ENCODE measurements at places on chromosomes 5 and 9.
A peak's percentile ranks its signal among the peaks of the same experiment; 100 is the strongest.

GRCh38 chr5:148909040-148909439, 82.6 kb downstream of the ADRB2 start:
- no peak for DNase-seq

- no peak for DNase-seq
Observed at GRCh38 chr5:146048994-146049703, 56.2 kb downstream of the PLAC8L1 start.

GRCh38 chr9:129773262-129774048, 20.6 kb upstream of the PTGES start:
- DNase-seq: no peak

DNA sequence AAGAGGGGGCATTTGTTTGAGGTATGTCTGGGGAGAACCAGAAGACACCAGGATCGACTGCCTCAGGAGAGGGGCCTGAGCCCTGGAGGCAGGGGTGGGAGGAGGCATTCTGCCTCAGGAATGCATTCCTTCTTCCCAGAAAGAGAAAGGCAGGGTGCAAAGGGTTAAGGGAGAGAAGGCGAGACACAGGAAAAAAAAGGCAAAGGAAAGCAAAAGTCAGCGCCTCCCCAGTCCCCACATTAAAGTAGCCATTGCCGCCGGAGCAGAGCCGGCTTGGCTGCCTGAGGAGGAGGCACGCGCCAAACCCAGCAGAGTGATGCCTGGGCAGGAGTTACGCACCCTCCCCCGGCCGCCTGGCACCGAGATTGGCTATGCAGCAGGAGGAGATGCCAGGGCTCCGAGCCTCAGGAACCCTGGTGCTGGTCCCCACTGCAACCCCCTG, 123.8 kb upstream of the PHYKPL start:
- DNase-seq: no peak

DNA sequence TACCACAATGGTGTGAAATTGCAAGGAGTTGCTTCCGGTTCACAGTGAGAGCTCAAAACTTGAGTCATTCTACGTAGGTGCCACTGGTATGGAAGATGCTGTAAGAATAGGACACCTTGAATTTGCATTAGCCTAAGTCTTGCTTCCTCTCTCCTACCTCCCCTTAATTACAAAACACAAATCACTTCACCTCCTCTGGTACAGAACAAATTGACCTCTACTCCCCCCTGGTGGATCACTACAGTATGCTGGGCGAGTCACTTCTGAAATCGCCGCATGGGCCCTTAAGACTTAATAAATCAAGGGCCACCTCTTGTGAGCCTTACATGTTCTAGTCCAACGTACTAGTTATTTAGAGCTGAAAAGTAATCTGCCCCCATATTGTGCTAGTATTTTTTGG, 145.3 kb upstream of the SMARCA2 start:
- DNase-seq: peak; percentile 8

GRCh38 chr9:108207561-108208165, 648.1 kb downstream of the ACTL7B start:
- DNase-seq: no peak

DNA sequence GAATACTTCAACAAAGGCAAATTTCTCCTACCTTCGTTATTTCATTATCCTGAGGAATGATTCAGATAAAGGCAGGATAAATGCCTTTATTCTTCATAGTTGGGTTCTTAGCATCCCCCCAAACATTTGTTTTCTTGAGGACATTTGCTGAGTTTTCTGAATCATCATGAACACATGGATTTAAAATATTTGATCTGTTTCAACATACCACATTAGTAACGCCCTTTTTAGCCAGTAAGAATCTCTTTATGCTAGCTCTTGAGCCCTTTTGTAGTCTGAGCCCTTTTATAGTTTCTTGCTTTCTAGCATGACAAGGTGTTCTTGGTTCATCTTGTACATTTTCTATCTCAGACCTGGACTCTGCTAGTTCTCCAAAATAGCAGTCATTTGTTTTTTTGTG, 27.9 kb downstream of the SKIC3 start:
- no peak for DNase-seq

GRCh38 chr9:23153058-23153457, 673.0 kb downstream of the ELAVL2 start:
- DNase-seq: no peak

DNA sequence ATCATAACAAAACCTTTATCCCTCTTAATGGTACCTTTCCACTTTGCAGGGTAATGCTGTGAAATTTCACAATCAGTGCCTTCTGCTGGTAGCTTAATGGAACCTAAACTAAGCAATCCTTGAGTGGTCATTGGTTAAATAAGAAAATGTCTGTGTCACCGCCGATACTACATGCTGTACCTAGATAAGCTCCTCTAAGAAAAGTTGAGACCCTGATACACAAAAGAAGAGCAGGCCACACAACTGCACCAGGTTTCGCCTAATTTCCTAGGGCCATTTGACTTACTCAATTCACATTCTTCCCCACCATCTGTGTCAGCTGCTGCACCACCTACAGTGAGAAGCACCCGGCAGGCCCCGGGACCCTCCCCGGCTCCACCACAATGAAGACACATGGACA, 9.0 kb upstream of the EDF1 start:
- DNase-seq: no peak

GRCh38 chr9:89474939-89475338, 23.0 kb downstream of the SEMA4D start:
- DNase-seq: no peak

GRCh38 chr9:135522931-135523330, 1.7 kb downstream of the LCN1 start:
- no peak for DNase-seq

DNA sequence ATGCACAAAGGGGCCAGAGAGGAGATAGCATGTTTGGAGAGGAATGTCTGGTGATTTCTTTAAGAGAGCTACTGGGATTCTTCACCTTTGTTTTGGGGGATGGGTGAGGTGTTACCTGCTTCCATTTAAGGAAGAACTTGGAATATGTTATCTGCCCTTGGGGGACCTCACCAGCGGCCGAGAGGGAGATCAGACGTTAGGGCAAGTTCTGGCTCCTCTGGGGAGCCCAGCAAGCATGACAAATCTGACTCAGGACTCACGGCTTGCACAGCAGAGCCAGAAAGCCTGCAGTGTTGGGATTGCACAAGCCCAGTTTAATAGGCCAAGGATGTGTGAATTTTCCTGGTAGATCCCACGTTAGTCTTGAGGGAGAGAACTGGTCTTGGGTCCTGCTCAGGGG, 40.3 kb downstream of the SLC28A3 start:
- DNase-seq: no peak

DNA sequence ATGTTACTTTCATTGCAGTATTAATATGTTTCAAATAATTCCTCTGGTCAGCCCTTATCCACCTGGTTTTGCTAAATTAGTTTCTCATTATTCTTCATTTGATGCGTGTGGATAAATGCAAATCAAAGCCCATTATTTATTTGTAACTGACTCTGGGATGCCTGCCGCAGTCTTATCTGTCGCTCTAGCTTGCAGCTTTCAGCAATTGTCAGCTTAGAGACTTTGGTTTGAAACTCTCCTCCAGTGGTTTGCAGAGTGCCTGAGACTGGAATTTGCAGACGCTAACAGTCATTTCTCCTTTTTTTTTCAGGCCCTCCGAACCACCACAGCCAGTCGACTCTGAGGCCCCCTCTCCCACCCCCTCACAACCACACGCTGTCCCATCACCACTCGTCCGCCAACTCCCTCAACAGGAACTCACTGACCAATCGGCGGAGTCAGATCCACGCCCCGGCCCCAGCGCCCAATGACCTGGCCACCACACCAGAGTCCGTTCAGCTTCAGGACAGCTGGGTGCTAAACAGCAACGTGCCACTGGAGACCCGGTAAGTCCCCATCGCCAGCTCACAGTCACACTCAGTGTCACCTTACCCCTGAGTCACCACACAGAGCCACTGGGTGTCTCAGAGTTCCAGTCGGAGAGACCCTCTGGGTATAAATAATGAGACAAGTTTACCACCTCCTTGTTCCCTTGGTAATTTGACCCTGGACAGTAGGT, 339.0 kb upstream of the WWC1 start:
- DNase-seq: no peak

DNA sequence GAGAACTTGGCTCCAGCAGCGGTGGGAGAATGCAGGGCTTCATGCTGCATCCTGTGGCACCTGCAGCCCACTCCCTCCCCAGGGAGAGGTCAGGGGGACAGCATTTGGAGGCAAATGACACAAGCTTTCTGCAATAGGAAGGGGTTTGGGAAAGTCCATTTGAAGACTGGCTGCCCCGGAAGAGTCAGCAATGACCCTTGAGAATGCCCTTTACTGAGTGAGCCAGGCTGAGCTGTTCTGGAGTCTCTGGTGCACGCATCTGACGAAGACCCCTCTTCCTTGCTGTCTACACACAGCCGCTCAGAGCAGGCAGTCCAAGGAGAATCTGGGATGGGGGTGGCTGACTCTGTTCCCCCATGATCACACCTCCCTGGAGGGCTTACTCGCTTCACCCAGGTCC, 5.5 kb upstream of the NXNL2 start:
- no peak for DNase-seq

GRCh38 chr5:55896663-55897062, 45.5 kb downstream of the IL31RA start:
- no peak for DNase-seq

GRCh38 chr5:144237851-144238250, 67.2 kb downstream of the KCTD16 start:
- no peak for DNase-seq

- DNase-seq: no peak
Observed at GRCh38 chr5:120644516-120644915, 180.4 kb downstream of the PRR16 start.

DNA sequence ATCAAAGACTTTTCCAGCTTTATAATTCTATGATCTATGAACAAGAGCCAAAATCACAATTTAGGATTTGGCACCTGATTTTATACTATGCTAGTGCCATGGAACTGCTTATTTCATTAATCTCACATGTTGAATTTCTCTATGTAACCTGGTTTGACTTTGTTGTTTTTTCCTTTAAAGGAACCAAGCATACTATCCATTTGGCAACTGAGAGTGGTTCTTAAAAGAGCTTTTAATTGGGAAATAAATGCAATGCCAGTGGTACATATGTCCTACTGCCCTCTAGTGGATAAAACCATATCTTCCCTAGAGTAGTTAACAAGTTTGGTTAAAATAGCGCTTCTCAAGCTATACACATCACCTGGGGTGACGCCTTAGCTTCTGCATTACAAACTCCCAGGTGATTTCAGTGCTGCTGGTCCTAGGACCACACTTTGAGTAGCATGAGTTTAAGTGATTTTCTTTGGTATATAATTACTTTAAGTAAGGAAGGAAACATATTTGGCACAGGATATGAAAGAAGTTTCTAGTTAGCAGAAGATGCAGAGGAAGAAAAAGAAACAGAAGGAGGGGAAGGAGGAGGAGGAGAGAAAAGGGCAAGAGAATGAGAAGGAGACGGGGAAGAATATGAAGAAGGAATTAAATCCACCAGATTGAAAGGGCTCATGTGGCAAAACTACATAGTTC, 56.8 kb downstream of the FGF10 start:
- DNase-seq: no peak

- no peak for DNase-seq
Observed at GRCh38 chr5:143759396-143760130, 52.4 kb upstream of the HMHB1 start.

DNA sequence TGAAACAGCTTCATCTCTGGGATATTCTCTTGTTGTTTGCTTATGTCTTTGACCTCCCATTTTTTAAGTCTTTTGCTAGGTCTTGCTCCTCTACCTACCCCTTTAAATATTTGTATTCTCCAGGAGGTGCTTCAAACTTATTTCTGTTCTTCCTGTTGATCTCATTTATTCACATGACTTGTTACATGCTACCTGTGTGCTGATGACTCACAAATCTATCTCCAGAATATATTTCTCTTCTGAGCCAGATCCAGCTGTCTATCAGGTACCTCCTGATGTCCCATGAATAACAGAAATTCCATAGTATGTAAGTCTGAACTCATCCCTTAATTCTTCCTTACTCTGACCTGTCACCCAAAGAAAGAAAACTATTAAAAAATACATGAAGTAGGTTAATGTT, 11.0 kb downstream of the NIPBL start:
- no peak for DNase-seq

DNA sequence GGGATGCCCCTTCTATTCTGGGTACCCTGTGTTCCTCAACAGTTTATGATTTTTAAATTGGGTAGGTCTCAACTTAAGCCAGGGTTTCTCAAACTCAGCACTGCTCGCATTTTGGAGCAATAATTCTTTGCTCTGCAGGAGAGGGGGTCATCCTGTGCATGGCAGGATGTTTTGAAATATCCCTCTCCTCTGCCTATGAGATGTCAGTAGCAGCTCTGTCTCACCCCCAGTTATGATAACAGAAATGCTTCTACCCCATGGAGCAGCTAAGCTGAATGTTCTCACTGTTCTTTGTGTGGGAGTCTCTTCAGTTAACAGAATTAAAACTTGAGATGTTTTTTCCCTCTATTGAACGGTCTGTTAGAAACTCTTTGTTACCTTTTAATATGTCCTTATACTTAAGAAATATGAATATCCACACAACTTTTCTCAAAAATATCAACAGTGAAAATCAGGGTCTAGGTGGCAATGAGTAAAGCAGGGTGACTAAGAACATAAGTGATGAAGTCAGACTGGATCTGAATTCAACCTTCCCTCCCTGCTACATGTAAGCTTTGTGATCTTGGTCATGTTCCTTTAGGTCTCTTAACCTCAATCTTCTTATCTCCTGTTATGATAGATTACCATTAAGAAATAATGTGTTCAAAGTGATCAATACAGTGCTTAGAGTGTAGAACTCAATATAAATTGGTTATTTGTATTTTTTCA, 89.0 kb downstream of the CAMK4 start:
- no peak for DNase-seq

GRCh38 chr5:59732806-59733205, 160.7 kb downstream of the PDE4D start:
- no peak for DNase-seq

- DNase-seq: no peak
Observed at GRCh38 chr9:133569121-133569785, 34.7 kb downstream of the ADAMTSL2 start.

GRCh38 chr9:69188975-69189374, 14.9 kb downstream of the TJP2 start:
- no peak for DNase-seq

DNA sequence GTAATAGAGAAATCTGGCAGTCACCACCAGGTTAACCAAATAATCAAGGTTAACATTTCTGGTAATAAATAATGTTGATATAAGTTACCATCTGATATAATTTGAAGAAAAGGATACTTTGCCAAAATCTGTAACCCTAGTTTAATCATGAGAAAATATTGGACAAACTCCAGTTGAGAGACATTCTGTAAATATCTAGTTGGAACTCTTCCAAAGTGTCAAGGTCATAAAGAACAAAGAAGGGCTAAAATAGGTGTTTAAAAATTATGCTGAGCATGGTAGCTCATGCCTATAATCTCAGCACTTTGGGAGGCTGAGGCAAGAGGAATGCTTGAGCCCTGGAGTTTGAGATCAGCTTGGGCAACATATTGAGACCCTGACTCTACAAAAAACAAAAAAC, 253.3 kb downstream of the MRPS30 start:
- no peak for DNase-seq

DNA sequence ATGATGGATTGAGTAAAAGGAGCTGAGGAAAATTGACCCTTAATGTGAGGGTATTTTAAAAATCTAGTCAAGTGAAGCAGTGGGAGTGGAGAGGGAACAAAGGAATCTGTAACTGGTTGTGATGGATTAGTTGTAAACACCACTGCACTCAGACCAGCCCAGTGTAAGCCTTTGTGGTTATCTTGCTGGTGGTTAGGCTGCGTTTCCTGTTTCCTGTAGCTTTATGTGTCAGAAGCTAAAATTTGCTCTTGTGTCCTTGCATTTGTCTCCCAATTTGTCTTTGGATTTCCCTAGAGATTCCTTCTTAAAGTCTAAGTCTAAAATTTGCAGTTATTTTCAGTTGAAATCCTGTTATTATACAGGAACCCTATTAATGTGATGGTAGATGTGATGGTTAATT, 6.3 kb downstream of the IFNA21 start:
- DNase-seq: peak; percentile 42

Data from CD8-positive, alpha-beta memory T cell (primary cell).